ENCODE measurements at places on chromosomes 6 and 20.

GRCh38 chr6:132289756-132290155 lies 111.5 kb downstream of the MOXD1 start:
- DNase-seq = no peak

DNA sequence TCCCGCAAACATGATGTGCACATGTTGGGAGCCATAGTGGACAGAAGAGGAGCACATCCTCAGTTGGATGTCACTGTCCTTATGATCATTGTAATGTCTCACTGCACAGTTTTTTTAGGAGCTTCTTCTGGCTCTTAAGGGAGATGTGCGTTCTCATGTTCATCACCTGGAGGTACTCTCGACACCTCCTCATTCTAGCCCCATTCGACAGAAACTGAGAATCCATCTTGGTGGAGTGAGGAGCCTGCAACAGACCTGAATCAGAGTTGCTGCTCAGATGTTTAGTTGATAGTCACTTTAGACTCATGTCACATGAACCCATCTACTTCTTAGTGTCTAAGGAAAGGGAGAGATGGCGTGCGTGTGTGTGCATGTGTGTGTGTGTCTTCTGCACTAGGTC lies 2.3 kb upstream of the BMP6 start:
- no peak for DNase-seq

DNA sequence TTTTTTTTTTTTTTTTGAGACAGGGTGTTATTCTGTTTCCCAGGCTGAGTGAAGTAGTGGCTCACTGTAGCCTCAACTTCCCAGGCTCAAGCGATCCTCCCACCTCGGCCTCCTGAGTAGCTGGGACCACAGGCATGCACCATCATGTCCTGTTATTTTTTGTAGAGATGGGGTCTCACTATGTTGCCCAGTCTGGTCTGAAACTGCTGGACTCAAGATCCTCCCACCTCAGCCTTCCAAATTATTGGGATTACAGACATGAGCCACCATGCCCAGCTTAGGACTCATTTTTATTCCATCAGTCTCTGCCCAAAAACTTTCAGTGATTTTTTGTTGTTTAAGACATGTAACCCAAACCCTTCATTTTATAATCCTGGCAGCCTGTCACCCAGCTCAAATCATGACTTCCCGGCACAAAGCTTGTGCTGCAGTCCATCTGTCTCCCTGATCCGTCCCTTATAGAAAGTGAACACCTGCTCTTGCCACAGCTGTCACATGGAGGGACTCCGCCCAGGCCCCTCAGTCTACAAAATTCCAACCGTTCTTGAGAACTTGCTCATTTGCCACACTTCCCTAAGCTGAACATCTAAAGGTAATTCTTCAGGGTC lies 183.9 kb upstream of the JARID2 start:
- no peak for DNase-seq

GRCh38 chr6:39892490-39893129 lies 41.7 kb downstream of the MOCS1 start:
- DNase-seq = no peak
